ENCODE measurements at places on chromosomes 16 and 17.

- peak; percentile 58 for DNase-seq
- H3K27me3 ChIP-seq: no peaks in the 10 kb centered on the region
Observed at GRCh38 chr17:1251866-1252608, 18.2 kb upstream of the BHLHA9 start.

- DNase-seq: peak; percentile 90
- H3K4me3 ChIP-seq: no peak overlapping the region
- H3K4me1 ChIP-seq: peaks cover 8% of the 10 kb centered on the region
- no peaks in the 10 kb centered on the region for H3K36me3 ChIP-seq
Observed at GRCh38 chr17:66904760-66905624, 59.5 kb upstream of the CACNG4 start.

DNA sequence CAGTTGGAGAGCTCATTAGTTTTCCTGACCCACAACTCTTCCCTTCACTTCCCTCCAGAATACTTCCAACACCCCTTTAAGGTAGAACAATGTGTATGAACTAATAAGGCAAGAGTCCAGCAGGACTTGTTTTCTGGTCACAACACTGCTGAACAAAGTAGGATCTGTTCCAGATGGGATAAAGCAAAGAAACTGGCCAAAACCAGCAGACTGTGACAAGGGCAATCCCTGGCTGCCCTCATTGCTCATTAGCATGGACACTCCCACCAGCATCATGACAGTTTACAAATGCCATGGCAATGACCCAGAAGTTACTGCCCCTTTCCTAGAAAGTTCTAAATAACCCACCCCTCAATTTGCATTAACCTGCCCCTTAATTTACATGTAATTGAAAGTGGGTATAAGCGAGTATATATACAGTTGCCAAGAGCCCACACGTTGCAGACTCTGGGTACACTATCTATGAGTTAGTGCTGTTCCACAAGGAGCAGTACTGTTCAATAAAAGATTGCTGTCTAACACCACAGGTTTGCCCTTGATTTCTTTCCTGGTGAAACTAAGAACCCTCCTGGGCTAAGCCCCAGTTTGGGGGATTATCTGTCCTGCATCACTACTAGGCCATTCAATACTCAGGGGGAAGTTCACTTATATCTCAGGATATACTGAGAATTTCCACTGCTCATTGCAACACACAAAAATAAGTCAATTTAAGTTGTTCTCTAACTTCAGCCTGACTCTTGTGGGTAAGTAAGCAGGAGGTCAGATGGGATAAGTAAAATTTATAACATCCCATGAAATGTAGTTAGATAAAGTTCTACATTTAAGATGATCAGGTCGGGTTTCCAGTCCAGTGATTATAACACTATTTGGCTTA, 82.3 kb downstream of the SSH2 start:
- peaks cover 3% of the 10 kb centered on the region for H3K4me1 ChIP-seq
- DNase-seq: no peak
- H3K27me3 ChIP-seq: no peaks in the 10 kb centered on the region
- H3K4me3 ChIP-seq: no peak overlapping the region
- no peak overlapping the region for H3K27ac ChIP-seq
- no peaks in the 10 kb centered on the region for H3K36me3 ChIP-seq

DNA sequence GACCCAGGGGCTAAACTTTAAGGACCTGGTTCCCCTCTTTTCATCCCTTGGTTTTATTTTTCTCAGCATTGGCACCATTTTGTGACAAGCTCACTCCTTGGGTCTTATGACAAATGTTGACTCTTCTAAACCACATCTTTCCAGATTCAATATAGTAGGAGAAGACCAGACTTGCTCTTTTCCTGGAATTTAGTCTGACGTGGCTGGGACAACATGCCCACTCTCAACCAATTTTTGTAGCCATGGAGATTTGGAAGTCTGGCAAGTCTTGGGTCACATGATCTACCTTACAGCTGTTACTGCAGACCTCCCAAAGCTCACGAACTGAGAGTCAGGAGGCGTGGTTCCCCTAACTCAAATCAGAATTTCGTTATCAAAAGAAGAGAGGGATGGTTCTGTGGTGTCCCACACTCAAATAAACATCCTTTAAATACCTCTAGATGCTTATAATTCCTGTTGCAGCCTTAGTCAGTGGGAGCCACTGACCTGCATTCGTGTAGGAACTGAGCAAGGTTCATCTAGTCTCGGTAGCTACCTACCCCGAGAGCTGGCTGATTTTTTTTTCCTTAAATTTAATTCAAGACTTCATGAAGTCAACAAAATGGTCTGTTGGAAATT, 683.5 kb downstream of the MAF start:
- no peaks in the 10 kb centered on the region for H3K36me3 ChIP-seq
- H3K4me3 ChIP-seq: no peak overlapping the region
- H3K27ac ChIP-seq: no peak overlapping the region

DNA sequence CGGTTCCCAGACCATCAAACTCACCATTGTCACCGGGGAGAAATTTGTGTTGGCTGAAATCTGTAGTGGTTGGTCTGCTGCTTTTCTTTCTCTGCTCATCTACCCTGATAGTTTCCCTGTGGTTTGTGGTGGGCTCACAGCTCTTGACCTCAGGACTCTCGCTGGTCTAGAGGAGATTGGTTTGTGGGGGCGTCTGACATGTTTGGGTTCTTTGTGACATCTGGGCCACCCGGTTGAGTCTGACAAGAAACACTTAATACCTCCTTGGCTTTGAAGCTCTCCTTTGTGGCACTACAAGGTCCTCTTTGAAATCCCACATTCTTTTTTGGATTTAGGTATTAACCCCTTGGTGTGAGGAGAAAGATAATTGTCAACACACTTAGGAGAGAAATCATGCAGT, 662.0 kb downstream of the WWOX start:
- no peaks in the 10 kb centered on the region for H3K36me3 ChIP-seq
- DNase-seq: no peak

- no peaks in the 10 kb centered on the region for H3K27me3 ChIP-seq
- H3K27ac ChIP-seq: no peak overlapping the region
- no peak overlapping the region for H3K4me3 ChIP-seq
- DNase-seq: no peak
- no peaks in the 10 kb centered on the region for H3K36me3 ChIP-seq
Observed at GRCh38 chr17:65527381-65527780, 34.1 kb downstream of the AXIN2 start.

GRCh38 chr17:80224683-80225082, 4.5 kb downstream of the SLC26A11 start:
- no peak for DNase-seq
- H3K27ac ChIP-seq: no peak overlapping the region
- H3K36me3 ChIP-seq: no peaks in the 10 kb centered on the region
- H3K4me3 ChIP-seq: no peak overlapping the region
- H3K27me3 ChIP-seq: no peaks in the 10 kb centered on the region
- no peaks in the 10 kb centered on the region for H3K4me1 ChIP-seq

GRCh38 chr17:48299760-48300159, 130.3 kb downstream of the SKAP1 start:
- no peak overlapping the region for H3K4me3 ChIP-seq
- no peaks in the 10 kb centered on the region for H3K4me1 ChIP-seq
- no peak for DNase-seq
- H3K27me3 ChIP-seq: peaks cover 17% of the 10 kb centered on the region
- no peaks in the 10 kb centered on the region for H3K36me3 ChIP-seq

DNA sequence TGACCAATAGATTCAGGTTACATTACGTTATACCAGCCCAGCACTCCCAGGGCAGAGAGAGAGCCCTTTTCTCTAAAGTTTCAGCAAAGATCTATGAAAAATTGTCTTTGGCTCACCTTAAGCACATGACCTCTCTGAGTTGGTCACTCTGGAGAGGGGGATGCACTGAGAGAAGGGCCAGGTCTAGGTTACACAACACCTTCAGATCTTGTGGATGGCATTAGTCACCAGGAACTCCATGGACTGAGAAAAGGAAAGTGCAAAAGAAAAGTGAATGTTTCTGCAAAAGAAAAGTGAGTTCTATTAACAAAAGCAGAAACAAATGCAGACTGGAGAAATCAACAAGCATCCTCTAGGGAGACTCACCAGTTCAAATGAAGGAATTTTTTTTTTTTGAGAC, 253.3 kb upstream of the SALL1 start:
- no peaks in the 10 kb centered on the region for H3K27me3 ChIP-seq
- H3K27ac ChIP-seq: no peak overlapping the region

Measured in lung (tissue), 17 donors.